ENCODE measurements at places on chromosomes 12 and 14. TPM values are rescaled to one million over a fixed set of nuclear protein-coding genes. Genes with fewer than 3 reads are reported as not detected.

The CACNA2D4 gene
- 8.6 TPM for total RNA-seq

The ANKRD33 gene
- not detected for total RNA-seq

The RBM19 gene
- 30.6 TPM for total RNA-seq

The CIDEB gene
- total RNA-seq = 25.6 TPM
